Right atrium auricular region (tissue), 2 donors: ENCODE measurements at places on chromosomes 5 and 9.
A peak's percentile ranks its signal among the peaks of the same experiment; 100 is the strongest.

- DNase-seq: no peak
These were observed 251.4 kb upstream of the GAS1 start for GRCh38 chr9:87198716-87199115.

- peak; percentile 21 for DNase-seq
These were observed 38.5 kb downstream of the SECISBP2 start for GRCh38 chr9:89356782-89357181.

GRCh38 chr9:98092613-98092931, 26.4 kb downstream of the TRIM14 start:
- no peak for DNase-seq

- DNase-seq: no peak
These were observed 1.1 kb upstream of the MARCHF11 start for GRCh38 chr5:16180789-16181082.

- DNase-seq: no peak
These were observed 32.6 kb upstream of the RXRA start for GRCh38 chr9:134293611-134294152.

GRCh38 chr5:110477911-110478310, 248.6 kb downstream of the TMEM232 start:
- DNase-seq: no peak

DNA sequence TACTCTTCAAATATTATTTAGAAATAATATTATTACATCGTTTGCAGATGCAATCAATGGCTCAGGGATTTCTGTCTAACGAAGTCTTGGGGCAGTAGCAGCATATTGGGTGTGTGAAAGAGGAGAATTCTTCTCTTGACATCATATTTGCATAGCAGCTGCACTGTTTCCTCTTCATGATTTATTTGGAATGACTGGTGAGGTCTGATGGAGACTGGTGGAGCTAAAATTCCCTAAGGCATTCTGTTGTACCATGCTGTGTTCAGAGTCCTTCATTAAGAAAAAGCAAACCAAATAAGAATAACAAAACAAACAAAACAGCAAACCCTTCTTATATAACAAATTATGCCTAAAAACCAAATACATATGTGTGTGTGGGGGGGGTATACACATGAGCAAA, 177.6 kb downstream of the DIRAS2 start:
- DNase-seq: no peak

GRCh38 chr9:90986161-90986560, 184.5 kb downstream of the SYK start:
- DNase-seq: no peak

GRCh38 chr5:89436464-89436863, 553.5 kb upstream of the MEF2C start:
- no peak for DNase-seq

GRCh38 chr9:131008563-131008908, 438 bp upstream of the LAMC3 start:
- no peak for DNase-seq

DNA sequence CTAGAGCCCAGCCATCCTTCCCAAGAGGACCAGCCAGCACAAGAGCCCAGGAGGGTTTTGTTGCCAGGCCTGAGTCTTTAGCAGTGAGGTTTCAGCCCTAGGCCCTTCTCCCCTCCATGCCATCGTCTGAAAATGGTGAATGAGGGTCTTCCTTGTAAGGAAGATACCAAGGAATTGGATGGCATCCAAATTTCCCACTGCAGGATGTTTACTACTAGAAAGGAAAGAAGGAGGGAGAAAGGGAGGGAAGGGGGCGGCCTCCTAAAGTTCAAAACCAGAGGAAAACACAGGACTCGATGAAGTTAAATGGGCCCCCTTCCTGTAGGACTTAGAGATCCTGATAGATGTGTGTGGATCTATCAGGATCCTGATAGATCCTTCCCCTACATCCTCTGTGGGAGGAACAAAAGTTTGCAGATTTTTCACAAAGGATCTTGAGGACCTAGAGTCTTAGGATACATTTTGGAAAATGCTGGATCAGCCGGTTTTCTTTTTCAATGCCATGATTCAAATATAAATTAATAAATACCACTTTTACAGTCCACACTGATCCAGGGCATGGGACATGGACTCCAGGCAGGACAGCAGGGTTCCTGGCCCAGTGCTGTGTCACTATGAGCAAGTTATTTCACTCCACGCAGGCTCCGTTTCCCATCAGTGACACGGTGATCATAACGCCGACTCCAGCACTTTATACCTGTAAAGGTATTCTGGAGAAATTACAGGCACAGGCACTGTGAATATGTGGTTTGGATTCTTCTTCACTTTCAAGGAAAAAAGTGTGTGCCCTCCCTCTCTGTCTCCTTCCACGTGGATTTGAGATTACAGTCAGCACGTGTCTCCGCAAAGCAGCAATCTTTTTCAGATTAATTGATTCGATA, 40.9 kb downstream of the C5orf15 start:
- no peak for DNase-seq

- DNase-seq: no peak
These were observed 84.9 kb downstream of the TEK start for GRCh38 chr9:27193886-27194285.

DNA sequence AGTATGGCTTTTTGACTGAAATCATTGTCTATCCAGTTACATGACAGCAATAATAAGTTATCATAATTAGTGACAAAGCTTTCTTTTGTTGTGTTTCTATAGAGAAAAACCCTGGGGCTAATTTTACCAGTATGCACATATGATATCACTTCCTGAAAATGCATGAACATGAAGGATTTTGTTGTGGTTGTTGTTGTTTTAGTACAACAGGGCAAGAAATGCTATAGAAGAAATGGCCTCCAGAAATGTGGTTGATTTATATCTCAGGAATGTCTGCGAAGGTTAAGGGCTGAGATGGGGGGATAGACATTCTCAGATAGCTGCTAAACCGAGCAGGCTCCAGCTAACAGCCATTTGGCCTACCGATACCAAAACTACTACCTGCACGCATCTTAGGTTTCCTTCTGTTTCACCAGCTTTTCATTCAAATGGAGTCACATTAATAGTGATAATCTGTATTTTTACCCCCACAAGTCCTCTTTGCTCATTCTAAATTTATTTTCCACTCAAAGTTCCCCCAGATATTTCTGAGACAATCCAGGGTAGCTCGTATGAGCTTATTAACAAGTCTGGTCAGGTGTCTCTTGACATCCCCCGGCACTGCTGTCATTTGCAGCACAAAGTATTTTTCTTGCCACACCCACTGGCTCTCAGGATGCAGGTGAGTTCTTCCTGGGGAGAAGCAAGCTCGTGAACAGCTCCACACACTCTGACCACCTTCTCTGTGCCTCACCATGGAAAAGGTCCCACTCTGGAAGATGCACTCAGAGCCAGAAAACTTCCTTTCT, 232.4 kb upstream of the GAS1 start:
- DNase-seq: no peak

DNA sequence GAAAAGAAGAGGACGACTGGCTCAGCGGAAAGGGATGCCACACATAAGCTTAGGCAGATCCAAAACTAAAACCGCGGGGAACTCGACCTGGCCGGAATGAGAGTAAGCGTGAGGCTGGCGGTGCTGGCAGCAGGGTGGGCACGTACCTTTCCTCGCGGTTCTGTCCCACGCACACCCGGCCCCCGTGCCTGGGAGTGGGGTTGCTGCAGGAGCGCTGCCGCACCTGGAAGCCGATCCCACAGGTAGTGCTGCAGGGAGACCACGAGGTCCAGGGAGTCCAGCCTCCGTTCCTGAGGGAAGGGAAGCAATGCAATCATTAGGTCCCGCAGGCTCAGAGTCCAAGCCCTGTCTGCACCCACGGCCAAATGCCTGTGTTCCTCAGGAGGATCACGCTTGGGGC, 427.0 kb downstream of the SEMA5A start:
- DNase-seq: no peak

- no peak for DNase-seq
These were observed 82.9 kb downstream of the MEF2C start for GRCh38 chr5:88799938-88800535.

DNA sequence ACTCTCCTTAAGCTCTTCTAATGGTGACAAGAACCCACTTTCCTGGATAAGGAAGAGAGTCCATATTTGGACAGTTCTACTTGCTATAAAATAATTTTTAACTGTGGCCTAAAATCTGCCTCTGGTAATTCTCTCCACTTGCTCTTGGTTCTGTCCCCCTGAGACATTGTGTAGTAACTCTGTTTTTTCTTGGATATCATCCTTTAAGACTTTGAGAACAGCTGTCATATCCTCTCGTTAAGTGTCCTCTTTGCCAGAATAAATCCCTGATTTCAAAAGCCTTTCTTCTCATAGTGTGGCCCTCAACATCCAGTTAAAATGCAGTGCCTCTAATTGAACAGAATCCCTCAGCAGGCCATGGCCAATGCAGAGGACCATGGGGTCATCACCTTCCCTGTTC, 101.5 kb downstream of the ARHGEF28 start:
- DNase-seq: no peak

DNA sequence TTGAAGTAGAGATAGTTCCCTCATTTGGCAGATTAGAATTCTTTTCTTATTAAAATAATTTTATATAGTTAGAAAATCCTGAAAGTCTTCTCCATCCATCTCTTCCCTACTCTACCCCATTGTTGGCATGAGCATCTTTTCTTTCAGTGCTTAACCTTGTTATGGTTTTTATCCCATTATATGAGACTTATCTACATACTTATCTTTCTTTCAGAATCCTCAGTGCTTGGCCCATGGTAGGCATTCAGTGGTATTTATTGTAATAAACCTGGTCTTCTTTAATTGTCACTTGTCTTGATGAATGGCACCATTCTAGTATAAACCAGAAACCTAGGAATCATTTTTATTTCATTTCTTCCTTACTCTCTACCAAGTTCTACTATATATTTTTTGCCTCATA, 169.8 kb upstream of the TLX3 start:
- DNase-seq: no peak

- no peak for DNase-seq
These were observed 45.0 kb upstream of the ACO1 start for GRCh38 chr9:32339424-32339823.

GRCh38 chr5:39164016-39164415, 55.3 kb downstream of the FYB1 start:
- no peak for DNase-seq

DNA sequence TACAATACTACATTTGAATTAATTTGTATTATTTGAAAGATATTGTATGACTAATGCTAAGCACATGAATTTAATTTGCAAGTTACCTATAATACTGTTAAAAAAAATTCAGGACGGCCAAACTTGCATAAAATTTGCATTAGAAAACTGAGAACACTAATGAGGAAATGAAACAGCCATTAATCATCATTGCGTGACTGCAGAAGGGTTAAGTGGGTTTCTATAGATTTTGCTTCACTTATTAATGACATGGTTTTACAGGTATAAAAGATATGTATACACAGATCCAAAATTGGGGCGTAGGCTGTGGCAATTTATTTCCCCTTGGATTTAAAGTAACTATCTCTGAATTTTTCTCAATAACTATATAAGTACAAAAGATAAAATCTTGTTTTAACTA, 882.6 kb downstream of the PTPRD start:
- no peak for DNase-seq

- DNase-seq: no peak
These were observed 160.8 kb downstream of the DEPDC1B start for GRCh38 chr5:60538955-60539866.

GRCh38 chr5:88660947-88661805, 221.8 kb downstream of the MEF2C start:
- no peak for DNase-seq

GRCh38 chr9:9102295-9102694, 1302.7 kb upstream of the DMAC1 start:
- DNase-seq: no peak

- DNase-seq: no peak
These were observed 28.1 kb downstream of the FAM114A2 start for GRCh38 chr5:154010660-154011059.

- no peak for DNase-seq
These were observed 29.9 kb upstream of the C7 start for GRCh38 chr5:40879163-40879942.

DNA sequence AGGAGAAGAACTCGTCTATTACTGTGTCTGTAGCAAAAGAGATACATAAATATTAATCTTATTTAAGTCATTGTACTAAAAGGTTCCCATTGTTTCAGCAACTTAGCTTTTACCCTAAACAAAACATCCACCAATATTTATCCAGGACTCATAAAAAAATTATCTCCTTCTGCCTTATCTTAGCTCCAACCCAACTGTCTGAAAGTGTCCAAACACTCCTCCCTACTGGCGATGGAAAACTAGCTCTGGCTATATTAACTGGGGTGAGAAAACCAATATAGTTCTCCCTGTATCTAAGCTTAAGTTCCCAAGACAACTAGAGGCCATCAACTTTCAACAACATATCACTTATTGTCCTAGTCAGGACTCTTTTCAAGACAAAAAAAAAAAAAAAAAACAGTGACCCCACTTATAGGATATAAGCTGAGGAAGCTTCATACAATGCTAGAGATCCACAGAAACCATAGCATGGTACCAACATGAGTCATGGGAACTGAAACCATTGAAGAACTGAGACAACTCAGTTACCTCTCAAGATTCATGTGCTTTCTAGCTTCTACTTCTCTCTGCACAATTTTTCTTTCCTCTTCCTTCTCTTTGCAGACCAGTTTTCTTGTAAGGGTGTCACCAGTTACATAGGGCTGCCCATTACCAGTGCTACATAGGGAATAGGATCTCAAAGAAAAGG, 150.7 kb upstream of the RASA1 start:
- no peak for DNase-seq

- DNase-seq: no peak
These were observed 11.6 kb downstream of the DAB2IP start for GRCh38 chr9:121662891-121663580.

GRCh38 chr5:121834021-121834420, 17.7 kb upstream of the FTMT start:
- DNase-seq: no peak

GRCh38 chr5:1633605-1634336, 110.0 kb upstream of the LPCAT1 start:
- peak; percentile 80 for DNase-seq

- no peak for DNase-seq
These were observed 76.8 kb upstream of the PCSK1 start for GRCh38 chr5:96509721-96510350.

GRCh38 chr5:44809215-44809955, 638 bp downstream of the MRPS30 start:
- peak; percentile 59 for DNase-seq

GRCh38 chr5:53243403-53243802, 133.8 kb upstream of the MOCS2 start:
- no peak for DNase-seq
